ENCODE measurements at places on chromosomes 2 and 18.

- DNase-seq: no peak
These were observed 251.7 kb downstream of the HNMT start for GRCh38 chr2:138215958-138216357.

GRCh38 chr2:168277276-168277675 lies 29.9 kb upstream of the STK39 start:
- DNase-seq: no peak

GRCh38 chr2:177342736-177343135 lies 49.8 kb upstream of the AGPS start:
- no peak for DNase-seq

DNA sequence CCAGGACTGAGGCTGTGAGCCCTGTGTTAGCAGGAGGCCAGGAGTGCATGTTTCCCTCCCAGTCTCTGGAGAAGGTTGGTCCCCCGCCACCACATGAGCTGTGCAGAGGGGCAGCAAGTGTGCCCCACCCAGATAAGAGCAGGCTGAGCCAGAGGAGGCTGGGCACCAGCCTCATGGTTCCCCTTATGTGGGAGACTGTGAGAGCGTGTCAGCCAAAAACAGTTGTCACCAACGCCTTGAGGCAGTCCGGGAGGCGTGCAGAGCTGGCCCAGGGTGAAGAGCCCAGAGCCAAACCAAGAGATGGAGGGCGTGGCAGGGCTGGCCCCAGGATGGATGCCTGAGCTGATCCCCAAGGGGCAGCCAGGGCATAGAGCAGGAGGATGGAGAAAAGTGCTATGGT lies 128.7 kb upstream of the GLI2 start:
- no peak for DNase-seq

DNA sequence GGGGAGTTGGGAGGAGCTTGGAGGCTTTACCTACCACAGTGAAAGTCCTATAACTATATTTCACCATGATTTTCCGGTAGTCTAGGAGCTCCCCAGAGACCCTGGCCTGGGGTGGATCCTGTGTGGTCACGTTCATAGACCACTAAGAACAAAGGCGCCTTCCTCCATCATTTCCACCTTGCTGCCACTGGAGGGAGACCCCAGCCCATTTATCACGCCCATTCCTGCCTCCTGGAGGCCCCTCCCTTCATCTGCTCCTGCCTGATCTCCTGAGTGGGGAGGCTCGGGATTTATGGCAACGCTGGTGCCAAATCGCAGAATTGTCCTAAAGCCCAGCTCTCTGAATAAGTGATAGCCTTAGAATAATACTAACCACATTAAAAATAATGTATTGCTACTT lies 507.6 kb upstream of the SPHKAP start:
- peak; percentile 8 for DNase-seq

DNA sequence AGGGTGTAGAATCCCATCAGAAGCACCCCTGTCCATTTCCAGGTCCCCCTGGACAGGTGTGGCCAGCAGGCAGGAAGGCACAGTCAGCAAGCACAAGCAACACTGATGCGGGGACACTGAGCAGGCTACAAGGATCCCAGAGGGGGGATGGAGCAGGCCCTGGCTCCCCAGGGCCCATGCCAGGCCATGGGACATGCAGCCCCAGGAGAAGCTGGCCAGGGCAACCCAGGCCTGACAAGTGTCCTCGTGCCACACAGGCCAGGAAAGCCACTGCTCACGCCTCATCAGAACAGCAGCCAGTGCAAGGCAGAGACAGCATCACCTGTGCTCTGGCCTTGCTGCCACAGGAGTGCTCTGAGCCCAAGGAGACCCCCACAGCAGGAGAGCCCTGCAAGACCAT lies 14.1 kb upstream of the GPC1 start:
- no peak for DNase-seq

- DNase-seq: no peak
These were observed 253.6 kb downstream of the NBAS start for GRCh38 chr2:15307526-15307925.

DNA sequence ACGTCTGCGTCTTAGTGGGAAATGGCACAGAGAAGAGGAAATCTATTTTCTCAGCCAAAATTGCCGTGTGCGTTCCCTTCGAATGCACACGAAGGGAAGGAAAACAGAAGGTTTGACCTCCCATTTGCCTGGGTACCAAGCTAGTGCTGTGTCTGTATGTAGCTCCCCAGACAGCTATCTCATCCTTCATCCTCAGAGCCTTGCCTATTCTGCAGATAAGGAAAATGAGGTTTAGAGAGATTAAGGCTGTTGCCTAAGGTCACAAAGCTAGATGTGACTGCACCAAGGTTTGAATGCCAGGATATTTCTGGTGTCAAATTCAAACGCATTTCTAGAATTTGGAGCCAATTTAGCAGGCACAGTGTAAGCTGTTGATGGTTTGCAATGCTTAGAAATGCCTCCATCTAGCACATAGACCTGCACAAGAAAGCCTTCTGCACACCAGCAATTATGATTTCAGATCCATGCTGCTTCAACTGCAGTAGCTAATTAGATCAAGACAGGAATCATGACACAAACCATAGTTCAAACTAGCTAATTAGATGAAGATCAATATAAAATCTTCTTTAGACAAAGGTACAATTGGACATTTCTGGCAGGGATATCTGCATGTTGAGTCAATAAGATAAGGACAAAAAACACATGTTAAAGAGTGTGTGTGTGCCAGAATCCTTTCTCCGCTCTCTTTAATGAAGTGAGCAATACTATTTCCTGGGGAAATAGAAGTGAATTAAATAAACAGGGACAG lies 115.1 kb downstream of the CMPK2 start:
- DNase-seq: no peak

- DNase-seq: no peak
These were observed 31.8 kb upstream of the NTSR2 start for GRCh38 chr2:11701751-11702301.

DNA sequence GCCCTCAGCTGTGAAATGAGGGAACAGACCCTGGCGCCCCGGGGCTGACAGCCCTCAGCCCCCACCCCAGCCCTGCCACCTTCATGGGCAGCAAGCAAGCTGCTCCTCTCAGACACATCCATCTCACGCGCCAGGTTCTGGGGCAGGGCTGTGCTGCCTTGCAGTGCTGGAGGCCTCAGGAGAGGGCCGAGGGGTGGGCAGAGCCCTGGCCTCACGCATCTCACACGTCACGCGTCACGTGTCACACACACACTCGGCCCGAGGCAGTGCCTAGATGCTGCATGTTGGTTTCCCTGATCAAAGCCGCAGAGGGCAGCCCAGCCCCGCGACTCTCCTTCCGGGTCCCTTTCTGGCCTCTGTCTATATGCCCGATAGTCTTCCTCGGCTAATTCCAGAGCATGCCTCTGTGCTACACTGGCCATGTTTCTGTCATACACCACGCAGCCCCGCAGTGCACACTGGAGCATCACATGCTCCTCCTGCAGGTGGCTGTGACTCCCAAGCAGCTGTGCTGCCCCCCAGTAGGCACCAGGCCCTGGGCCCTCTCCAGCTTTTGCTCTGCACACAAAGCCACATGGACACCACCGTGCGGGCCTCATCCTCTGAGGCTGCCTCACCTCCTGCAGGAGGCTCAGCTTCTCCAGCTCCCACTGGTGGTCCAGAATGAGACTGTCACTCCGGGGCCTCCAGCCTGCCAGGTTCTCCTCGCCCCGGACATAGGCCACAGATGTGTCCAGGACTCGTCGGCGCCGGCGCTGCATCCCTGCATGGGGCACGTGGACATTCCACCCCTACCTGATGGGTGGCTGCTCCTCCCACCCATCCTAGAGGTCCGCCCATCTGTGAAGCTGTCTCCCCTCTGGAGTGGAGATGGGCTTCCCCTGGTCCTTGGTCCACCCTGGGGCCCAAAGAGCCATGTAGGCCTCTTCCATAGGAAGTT lies 31.4 kb downstream of the AQP12A start:
- DNase-seq: no peak

All from NAMALWA (cell line).